ENCODE measurements at places on chromosomes 13 and 19. TPM values are rescaled to one million over a fixed set of nuclear protein-coding genes. Genes with fewer than 3 reads are reported as not detected.

- H3K4me1 ChIP-seq: no peaks in the 10 kb centered on the region
- no peaks in the 10 kb centered on the region for H3K36me3 ChIP-seq
- DNase-seq: no peak
- no peaks in the 10 kb centered on the region for H3K27me3 ChIP-seq
Measured at GRCh38 chr19:40377876-40378385, 12.1 kb downstream of the HIPK4 start.

GRCh38 chr19:17243211-17243829 lies 2.4 kb downstream of the NR2F6 start:
- no peaks in the 10 kb centered on the region for H3K27me3 ChIP-seq
- peaks cover 13% of the 10 kb centered on the region for H3K4me1 ChIP-seq
- peak overlapping the region; percentile 86 for H3K27ac ChIP-seq
- H3K4me3 ChIP-seq: peak overlapping the region; percentile 96

GRCh38 chr19:46885411-46885810 lies 24.6 kb downstream of the ARHGAP35 start:
- H3K36me3 ChIP-seq: no peaks in the 10 kb centered on the region
- no peak overlapping the region for H3K4me3 ChIP-seq
- no peaks in the 10 kb centered on the region for H3K27me3 ChIP-seq
- DNase-seq: no peak
- H3K4me1 ChIP-seq: peaks cover 21% of the 10 kb centered on the region
- no peak overlapping the region for H3K27ac ChIP-seq

DNA sequence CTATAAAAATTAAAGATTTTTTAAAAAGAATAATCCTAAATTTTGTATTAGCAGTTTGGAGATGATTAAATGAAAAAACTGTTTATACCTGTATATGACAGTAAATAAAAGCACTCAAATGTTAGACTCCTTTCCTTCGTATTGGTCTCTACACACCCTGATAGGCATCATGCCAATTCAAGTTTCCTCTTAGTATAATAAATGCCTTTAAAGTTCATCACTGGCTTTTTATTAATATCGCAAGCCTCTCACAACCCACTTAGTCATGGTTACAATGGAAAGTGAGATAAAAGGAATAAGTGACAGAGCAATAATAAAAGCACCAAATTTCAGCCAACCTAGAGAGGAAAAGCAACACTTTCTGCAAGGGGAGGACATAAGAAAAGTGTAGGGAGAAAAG lies 102.2 kb downstream of the PIBF1 start:
- H3K36me3 ChIP-seq: no peaks in the 10 kb centered on the region
- H3K27ac ChIP-seq: no peak overlapping the region
- H3K4me1 ChIP-seq: no peaks in the 10 kb centered on the region
- no peak for DNase-seq
- no peak overlapping the region for H3K4me3 ChIP-seq

- no peaks in the 10 kb centered on the region for H3K27me3 ChIP-seq
- H3K4me1 ChIP-seq: peaks cover 5% of the 10 kb centered on the region
- peak overlapping the region; percentile 73 for H3K4me3 ChIP-seq
- H3K36me3 ChIP-seq: no peaks in the 10 kb centered on the region
- peak; percentile 71 for DNase-seq
- H3K27ac ChIP-seq: peak overlapping the region; percentile 98
Measured at GRCh38 chr19:32404933-32405430, 588 bp upstream of the DPY19L3 start.

ZNF430 gene
- 7.3 TPM for total RNA-seq

GJB6 gene
- not detected for total RNA-seq

DNA sequence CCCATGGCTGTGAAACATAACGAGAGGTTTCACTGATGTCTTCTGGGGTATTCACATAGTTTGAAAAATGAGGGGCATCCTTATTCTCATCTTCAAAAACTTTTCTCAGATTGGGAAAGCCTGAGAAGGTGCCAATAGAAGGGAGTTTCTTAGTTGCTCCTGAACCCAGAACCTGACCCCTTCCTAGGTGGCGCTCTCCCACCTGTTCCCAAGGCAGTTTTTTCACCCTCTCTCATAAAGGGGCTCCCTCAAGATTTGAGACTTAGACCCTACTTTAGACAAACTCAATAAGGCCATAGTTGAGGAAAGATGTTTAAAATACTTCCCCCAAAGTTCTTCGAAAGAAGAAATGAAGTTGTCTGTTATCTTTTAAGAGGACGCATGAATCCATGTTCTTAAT lies 142.2 kb downstream of the FGF9 start:
- no peak for DNase-seq
- no peak overlapping the region for H3K27ac ChIP-seq

GRCh38 chr19:27794494-27795042 lies 1418.4 kb downstream of the UQCRFS1 start:
- peak overlapping the region; percentile 85 for H3K27ac ChIP-seq
- H3K4me3 ChIP-seq: peak overlapping the region; percentile 79
- no peaks in the 10 kb centered on the region for H3K4me1 ChIP-seq
- H3K36me3 ChIP-seq: peaks cover 7% of the 10 kb centered on the region
- H3K27me3 ChIP-seq: no peaks in the 10 kb centered on the region

APC2 gene
- 0.13 TPM for total RNA-seq

BLVRB gene
- 92.2 TPM for total RNA-seq

- peaks cover 17% of the 10 kb centered on the region for H3K36me3 ChIP-seq
- H3K4me1 ChIP-seq: peaks cover 48% of the 10 kb centered on the region
- H3K27ac ChIP-seq: peak overlapping the region; percentile 96
Measured at GRCh38 chr19:38850976-38851621, 1.3 kb upstream of the HNRNPL start.

GRCh38 chr19:48480558-48481500 lies 11.7 kb downstream of the CYTH2 start:
- H3K36me3 ChIP-seq: peaks cover 34% of the 10 kb centered on the region
- peak overlapping the region; percentile 91 for H3K27ac ChIP-seq
- H3K4me1 ChIP-seq: no peaks in the 10 kb centered on the region

GRCh38 chr19:10748927-10749434 lies 31.1 kb downstream of the DNM2 start:
- no peaks in the 10 kb centered on the region for H3K27me3 ChIP-seq
- H3K27ac ChIP-seq: peak overlapping the region; percentile 70
- no peaks in the 10 kb centered on the region for H3K36me3 ChIP-seq
- no peak overlapping the region for H3K4me3 ChIP-seq
- peaks cover 57% of the 10 kb centered on the region for H3K4me1 ChIP-seq

- H3K4me3 ChIP-seq: peak overlapping the region; percentile 73
- H3K4me1 ChIP-seq: peaks cover 17% of the 10 kb centered on the region
- DNase-seq: no peak
Measured at GRCh38 chr13:28493740-28494503, 1.0 kb downstream of the FLT1 start.

ZNF709 gene
- total RNA-seq: 1.2 TPM

IGSF23 gene
- total RNA-seq: 3.5 TPM

VAV1 gene
- total RNA-seq: 0.71 TPM

DNA sequence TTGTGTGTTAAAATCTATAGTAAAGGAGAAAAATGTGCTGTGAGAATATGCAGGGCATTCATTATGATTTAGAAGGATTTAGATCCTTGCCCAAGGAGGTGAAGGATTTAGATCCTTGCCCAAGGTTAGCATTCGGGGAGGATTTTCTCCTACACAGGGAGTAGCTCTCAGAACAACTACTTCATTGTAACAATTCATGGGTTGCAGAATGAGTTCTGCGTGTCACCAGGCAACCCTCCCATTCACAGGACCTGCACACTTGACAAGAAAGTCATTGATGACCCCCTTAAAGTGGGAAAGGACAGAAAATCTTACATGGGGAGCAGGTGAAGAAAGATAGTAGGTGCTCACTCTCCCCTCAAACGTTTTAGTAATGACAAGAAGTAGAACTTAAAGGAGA lies 167.1 kb upstream of the MAB21L1 start:
- peaks cover 5% of the 10 kb centered on the region for H3K36me3 ChIP-seq
- no peak overlapping the region for H3K4me3 ChIP-seq
- H3K27me3 ChIP-seq: no peaks in the 10 kb centered on the region
- no peak for DNase-seq
- no peak overlapping the region for H3K27ac ChIP-seq

GRCh38 chr13:113447596-113447995 lies 5.7 kb downstream of the ADPRHL1 start:
- peak overlapping the region; percentile 93 for H3K27ac ChIP-seq
- H3K4me1 ChIP-seq: peaks cover 20% of the 10 kb centered on the region
- DNase-seq: no peak
- no peaks in the 10 kb centered on the region for H3K27me3 ChIP-seq

ZNF223 gene
- 5.1 TPM for total RNA-seq

GFY gene
- not detected for total RNA-seq

NCCRP1 gene
- total RNA-seq: not detected

- DNase-seq: no peak
- H3K4me1 ChIP-seq: no peaks in the 10 kb centered on the region
- no peaks in the 10 kb centered on the region for H3K36me3 ChIP-seq
- no peaks in the 10 kb centered on the region for H3K27me3 ChIP-seq
- no peak overlapping the region for H3K4me3 ChIP-seq
Measured at GRCh38 chr13:101111894-101112293, 304.4 kb downstream of the NALCN start.

- H3K4me3 ChIP-seq: peak overlapping the region; percentile 61
- peak overlapping the region; percentile 100 for H3K27ac ChIP-seq
- peaks cover 34% of the 10 kb centered on the region for H3K4me1 ChIP-seq
- H3K27me3 ChIP-seq: no peaks in the 10 kb centered on the region
Measured at GRCh38 chr19:39413272-39413910, 922 bp downstream of the PLEKHG2 start.

DNA sequence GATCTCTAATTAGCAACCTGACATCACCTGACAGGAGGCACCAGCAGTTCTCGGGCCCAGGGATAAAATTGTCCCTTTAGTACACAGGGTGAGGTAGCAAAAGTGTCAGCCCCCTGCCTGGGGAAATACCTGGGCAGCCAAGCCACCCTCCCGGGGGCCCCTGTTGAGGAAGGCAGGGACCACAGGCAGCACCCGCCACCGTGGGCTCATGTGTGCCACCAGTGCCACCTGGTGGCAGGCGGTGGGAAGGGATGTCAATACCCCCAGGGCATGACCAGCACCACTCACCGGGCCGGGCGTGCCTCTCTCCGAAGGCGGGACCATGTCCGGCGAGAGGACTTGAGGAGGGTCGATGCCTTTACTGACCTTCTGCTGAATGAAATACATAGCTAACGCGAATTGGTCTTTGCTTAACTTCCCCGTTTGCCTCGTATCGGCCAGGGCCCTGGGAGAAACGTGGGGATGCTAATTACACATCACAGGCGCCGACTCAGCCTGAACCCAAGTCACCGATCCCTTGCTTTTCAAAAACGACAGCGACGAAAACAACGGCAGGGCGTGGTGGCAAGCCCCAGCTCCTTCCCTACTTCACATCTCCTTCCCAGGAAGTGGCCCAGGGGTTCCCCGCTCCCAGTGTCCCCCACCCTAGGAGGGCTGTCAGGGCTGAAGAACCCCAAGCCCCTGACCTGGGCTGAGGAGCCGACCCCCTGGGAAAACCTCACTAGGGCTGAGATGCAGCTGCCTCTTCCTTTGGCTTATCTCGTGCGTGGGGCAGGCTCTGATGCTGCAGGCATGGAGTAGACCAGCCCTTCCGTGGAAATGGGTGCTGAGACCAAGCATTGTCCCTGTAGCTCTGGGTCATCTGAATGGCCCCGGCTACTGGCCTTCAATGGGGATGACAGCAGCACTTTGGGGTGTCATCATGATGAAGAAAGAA lies 53.8 kb downstream of the EPS15L1 start:
- peaks cover 7% of the 10 kb centered on the region for H3K36me3 ChIP-seq
- H3K27me3 ChIP-seq: no peaks in the 10 kb centered on the region
- no peak overlapping the region for H3K4me3 ChIP-seq
- H3K4me1 ChIP-seq: peaks cover 36% of the 10 kb centered on the region
- no peak overlapping the region for H3K27ac ChIP-seq

DNA sequence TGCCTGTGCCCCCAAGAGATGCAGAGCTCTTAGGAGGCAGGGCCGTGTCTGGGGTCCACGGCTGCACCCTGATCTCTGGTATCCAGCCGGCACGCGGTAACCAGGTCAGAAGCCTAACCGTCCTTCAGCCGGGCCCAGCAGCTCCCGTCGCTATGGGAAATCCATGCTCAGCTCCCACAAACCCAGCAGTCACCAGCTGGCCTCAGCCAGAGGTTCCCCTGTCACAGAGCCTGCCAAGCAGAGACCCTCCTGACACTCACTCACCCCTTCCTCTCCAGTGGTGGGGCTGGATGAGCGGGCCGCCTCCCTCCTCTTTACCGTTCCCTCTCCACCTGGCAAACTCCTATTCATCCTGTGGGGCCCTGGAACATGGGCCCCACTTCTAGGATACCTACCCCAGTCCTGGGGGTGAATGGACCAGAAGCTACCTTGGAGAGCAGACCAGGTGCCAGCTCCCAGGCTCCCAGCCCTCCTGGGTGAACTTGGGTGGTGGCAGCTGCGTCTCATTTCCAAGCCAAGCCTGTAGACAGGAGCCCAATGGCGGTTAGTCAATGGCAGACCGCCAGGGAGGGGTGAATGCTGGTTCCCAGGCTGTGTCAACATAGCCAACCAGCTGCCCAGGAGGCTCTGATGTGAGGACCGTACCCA lies 21.4 kb upstream of the TCF3 start:
- no peak for DNase-seq
- H3K27ac ChIP-seq: no peak overlapping the region
- peaks cover 70% of the 10 kb centered on the region for H3K27me3 ChIP-seq
- H3K36me3 ChIP-seq: no peaks in the 10 kb centered on the region
- peaks cover 3% of the 10 kb centered on the region for H3K4me1 ChIP-seq
- no peak overlapping the region for H3K4me3 ChIP-seq

PRSS57 gene
- not detected for total RNA-seq
